ENCODE measurements at places on chromosomes 11 and 22.
A peak's percentile ranks its signal among the peaks of the same experiment; 100 is the strongest.

- DNase-seq = no peak
These were observed 14.9 kb downstream of the CLMP start for GRCh38 chr11:123180166-123180565.

DNA sequence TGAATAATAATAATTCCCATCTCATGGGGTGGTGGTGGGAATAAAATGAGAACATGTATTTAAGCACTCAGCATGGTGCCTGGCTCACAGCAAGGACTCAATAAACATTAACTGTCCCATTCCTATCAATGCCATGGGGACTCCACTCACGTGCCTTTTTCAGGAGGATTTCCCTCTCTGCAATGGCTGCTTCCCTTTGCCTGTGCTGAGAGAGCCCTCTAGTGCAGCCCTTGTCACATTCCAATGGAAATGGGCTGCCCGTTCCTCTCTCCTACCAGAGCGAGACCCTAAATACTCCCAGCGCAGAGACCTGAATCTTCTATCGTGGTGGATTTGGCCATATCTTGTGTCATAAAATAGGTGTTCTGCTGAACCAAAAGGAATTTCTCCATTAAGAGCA lies 621.5 kb upstream of the B3GAT1 start:
- no peak for DNase-seq

GRCh38 chr11:2149864-2150847 lies 10.9 kb downstream of the INS start:
- peak; percentile 52 for DNase-seq

GRCh38 chr11:22640862-22641261 lies 15.2 kb upstream of the FANCF start:
- DNase-seq = no peak

GRCh38 chr11:281486-282161 lies 3.4 kb downstream of the NLRP6 start:
- no peak for DNase-seq

- peak; percentile 25 for DNase-seq
These were observed 62.4 kb downstream of the NECTIN1 start for GRCh38 chr11:119666463-119667131.

DNA sequence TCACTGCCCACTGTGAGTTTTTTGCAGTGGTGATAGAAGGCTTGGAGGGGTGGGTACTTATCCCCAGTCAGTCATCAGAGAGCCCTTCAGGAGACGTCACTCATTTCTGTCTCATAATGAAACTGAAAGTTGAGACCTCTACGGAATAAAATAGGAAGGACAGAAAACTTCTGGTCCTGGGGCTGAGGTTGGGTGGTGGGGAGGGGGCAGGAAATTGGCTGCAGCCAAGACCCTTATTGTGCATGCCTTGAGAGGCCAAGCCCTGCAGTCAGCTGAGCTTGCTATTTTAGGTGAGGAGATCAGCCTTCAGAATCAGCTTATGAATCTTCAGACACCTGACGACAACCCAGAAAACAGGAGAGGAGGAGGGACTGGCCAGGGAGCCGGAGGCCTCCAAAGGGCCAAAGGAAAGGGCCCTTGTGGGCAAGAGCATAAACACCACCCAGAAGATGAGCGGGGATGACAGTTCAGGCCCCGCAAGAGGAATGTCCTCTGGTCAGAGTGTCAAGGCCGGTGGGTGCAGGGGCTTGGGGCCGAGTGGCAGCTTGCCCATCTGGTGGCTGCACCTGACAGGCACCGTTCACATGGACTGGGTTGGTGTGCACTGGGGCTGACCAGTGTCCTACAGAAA lies 17.9 kb upstream of the ADA2 start:
- DNase-seq = no peak

GRCh38 chr11:100734743-100735527 lies 47.8 kb downstream of the ARHGAP42 start:
- no peak for DNase-seq

GRCh38 chr11:107653076-107653475 lies 58.8 kb downstream of the SLN start:
- no peak for DNase-seq

GRCh38 chr11:1919391-1920127 lies at the start of gene TNNT3:
Gene TNNT3, plus strand, starts transcription at chr11:1919703. Its CDS starts 3,172 bp downstream, at chr11:1922875.
- no peak for DNase-seq

DNA sequence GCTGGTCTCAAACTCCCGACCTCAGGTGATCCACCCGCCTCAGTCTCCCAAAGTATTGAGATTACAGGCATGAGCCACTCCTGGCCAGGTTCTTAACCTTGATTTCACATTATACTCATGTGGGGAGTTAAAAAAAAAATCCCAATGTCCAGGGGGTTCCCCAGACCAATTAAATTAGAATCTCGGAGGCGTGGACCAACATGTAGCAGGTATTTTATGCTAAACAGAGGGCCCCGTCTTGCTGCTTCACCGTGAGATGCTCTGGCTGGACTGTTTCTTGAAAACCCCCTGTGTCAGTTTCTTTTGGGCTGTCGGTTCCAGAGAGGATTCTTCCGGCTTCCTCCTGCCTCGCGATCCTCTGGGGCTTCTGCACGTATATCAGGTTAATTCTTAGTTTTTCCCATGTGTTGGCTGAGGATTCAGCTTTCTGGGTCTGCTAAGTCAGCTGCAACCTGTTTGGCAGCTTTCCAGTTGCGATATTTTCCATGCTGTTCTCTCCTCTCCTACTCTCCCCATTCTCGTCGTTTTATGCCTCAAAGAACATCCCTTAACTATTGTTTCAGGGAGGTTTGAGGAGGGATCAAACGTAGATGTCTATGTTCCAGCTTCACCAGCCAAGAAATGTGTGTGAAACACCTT lies 50.6 kb upstream of the ACCSL start:
- DNase-seq = no peak

DNA sequence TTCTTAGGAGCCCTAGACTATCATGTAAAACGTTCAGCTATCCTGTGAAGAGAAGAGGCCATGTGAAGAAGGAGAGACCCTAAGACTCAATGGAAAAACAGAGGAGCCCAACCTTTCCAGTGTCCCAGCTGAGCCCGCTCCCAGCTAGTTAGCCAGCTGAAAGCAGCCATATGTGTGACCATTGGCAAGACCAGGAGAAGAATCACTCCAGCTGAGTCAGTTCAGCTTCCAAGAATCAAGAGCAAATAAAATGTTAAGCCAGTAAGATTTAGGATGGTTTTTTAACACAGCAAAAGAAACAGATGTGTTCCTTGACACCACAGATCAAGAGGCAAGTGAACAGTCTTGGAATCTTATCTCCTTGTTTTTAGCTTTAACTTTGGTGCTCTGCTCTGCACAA lies 108.0 kb downstream of the CCDC81 start:
- no peak for DNase-seq

DNA sequence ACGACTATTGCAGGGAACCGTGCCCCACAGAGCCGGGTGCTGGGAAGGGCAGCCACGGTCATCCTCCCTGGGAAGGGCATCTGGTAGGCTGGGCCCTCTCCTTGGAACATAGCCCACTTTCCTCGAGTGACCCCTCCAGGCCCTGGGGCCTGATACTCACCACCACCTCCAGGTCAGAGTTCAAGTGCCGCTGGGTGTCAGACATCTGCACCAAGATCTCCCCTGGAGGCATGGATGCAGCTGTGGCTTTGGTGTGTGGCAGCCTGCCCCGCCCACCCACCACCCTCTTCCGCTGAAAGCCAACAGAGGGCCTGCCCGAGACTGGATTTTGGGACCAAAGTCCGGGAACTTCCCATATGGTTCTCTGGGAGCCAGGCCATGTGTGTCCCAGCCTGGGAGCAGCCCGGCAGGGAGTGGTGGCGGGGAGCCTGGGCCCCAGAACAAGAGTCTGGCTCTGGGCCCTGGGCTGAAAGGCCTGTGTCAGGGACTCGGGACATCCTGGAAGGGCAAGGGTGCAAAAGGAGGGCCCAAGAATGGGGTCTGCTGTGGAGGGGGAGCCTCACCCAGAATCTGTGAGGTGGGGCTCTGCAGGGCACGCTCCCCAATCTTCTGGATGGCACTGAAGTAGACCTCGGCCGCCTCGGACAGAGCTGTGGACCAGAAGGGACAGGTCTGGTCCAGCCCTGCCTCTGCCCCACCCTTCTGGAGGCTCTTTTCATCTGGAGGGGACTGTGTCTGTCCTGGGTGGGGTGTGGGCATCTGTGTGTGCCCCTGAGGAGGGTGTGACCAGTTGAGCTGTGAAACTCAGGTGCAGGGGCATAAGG lies 2.6 kb downstream of the BAIAP2L2 start:
- no peak for DNase-seq

- DNase-seq = no peak
These were observed 61.9 kb downstream of the MUC15 start for GRCh38 chr11:26510164-26510563.

GRCh38 chr11:108958368-108959104 lies 293.7 kb downstream of the DDX10 start:
- no peak for DNase-seq

DNA sequence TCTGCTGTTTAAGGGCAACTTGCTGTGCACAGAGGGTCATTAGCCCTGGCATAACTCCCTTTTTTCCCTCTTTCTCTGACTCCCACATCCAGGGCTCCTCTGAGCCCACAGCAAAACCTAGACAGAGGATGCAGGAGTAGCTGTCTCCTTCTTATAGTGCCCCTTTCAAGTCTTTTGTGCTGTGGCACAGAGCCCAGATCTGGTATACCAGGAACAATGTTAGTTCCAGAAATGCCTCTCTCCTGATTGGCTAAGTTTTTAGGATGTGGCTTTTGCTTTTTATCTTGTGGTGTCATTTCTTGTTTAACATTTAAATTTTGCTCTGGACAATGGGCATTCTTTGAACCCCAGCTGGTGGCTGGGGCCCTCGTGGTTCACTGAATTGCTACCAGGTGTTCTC lies 25.6 kb upstream of the RRM1 start:
- DNase-seq = peak; percentile 73

GRCh38 chr11:96322775-96323641 lies 20.0 kb downstream of the MAML2 start:
- DNase-seq = no peak

Measured in hematopoietic multipotent progenitor cell (in vitro differentiated cells).